Activated naive CD4-positive, alpha-beta T cell treated with anti-CD3 and anti-CD28 coated beads for 36 hours (primary cell): ENCODE measurements at places on chromosomes 7 and 10.
A peak's percentile ranks its signal among the peaks of the same experiment; 100 is the strongest.

- DNase-seq, result no peak
These were observed 53.3 kb downstream of the TCERG1L start for GRCh38 chr10:131258256-131258655.

GRCh38 chr7:40621592-40621998 lies 486.8 kb downstream of the SUGCT start:
- no peak for DNase-seq

DNA sequence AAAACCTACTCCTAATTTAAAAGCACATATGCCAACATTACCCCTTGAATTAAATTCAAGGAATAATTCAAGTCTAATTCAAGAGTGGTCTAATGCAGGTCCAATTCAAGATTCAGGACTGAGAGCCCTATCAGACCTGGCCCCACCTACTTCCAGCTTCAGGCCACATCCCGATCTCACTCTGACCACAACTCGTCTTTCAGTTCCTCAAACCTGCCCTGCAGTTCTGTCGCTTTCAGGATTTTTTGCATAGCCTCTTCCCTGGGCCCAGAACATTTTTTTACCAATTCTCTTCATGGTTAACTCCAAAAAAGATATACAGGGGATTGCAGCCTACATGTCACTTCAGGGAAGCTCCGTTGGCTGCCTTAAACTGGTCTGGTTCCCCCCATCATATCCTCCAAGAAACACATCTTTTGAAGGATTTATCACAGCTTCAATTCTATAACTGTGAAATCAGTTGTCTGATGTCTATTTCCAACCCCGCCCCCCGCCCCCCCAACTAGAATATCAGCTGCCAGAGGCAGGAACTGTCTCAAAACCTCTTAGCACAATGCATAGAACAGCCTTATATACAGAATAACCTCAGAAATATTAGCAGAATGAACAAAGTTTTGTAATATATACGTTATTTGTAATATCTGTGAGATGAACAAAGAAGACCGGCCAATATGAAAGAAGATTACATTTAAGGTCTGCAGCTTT lies 20.8 kb downstream of the CCDC6 start:
- DNase-seq, result peak; percentile 28

DNA sequence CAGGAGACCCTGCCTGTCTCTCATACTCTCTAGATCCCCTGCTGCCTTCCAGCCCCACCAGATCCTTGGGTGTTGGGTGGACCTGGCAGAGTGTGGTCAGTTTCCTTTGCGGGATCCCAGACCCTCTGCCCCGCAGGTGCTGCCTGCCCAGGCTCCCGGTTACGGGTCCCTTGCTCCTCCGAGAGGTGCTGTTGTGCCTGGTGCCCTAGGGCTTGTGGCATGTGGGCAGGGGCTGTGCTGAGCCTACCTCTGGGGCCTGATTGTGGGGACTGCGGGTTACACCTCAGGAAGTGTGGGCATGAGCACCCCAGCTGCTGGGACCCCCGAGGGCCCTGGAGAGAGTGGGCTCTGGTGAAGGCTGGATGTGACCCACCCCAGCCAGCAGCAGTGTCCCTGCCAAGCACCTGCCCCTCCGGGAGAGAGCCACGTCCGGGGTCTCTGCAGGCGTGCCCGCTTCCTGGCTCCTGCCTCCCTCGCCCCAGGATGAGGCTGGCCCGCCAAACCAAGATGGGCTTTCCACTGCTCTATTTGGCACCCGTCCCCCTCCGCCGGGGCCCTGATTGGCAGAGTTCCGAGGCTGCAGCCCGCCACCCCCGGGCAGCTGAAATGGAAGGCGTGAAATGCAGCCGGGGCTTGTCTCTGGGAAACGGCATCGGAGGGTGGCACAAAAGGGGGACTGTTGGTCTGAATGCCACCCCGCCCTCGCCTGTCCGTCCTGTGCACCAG lies 17.0 kb downstream of the CLIP2 start:
- no peak for DNase-seq
